IPS DF 6.9 (cell line): ENCODE measurements at places on chromosomes 3 and 15.

DNA sequence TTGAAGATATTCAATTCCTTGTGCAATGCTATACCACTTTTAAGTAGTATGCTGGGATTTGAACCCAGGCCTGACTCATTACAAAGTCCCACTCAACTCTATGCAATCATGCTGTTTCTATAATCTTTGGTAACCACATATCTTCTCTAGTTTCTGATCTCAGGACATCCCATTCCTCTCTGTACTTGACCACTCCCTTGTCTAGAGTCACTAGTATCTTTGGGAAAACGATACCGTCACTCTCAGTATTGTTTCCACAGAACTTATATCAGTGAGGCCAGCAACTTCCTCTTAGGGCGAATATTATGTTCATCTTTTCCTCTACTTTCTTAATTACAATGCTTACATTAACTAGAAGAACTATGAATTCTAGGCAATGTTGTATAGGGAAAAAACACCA, 137.3 kb upstream of the TSPAN3 start:
- DNase-seq: no peak

DNA sequence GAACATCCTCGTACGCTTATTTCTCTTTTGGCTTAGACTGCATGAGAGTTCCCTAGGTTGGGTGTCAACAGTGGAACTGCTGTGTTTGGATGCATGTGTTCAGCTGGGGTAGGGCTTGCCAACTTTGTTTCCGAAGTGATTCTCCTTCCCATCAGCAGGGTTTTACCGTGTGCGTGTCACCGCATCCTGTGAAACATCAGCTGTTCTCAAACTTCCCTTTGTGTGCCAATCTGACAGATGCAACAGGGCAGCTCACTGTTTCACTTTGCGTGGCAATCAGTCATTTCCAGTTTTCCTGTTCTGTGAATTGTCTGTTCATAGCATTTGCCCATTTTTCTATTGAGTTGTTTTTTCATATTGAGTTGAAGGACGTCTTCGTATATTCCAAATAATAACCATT, 218.8 kb downstream of the VPS13C start:
- DNase-seq: no peak

DNA sequence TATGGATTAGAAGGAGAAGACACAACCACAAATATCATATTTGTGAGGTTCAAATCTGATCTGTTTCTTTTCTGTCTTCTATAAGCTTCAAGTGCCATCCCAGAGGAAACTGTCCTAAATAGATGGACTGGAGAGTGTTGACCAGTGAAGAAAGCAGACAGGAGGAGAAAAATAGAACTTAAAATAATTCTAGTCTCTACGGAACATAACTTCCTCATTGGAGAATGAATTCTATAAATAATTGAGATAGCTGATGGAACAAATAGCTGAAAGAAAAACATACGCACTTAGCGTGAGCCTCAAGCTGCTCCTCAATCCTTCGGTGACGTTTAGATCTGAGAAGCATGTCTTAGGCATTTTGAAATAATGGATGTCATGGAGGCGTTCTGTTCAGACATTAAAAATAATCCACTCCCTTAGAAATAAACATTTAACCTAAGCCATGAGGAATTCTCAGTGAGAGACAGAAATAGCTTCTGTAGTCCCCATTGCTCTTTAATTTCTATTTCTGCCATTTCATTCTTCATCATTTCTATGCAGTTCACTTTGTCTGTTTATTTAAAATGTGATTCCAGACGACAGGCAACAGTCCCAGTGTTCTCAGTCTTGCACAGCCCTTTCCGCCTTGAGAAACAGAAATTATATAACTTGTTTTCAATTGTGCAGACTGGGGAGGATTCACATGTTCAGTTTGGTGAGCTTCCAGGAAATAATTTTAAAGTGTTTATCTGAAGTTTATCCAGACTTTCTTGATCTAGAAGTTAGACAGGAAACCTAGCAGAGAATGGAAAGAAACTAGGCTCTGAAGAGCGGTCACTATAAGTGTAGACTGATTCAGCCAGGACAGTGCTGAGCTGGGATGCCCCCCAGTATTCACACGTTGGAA, 97.3 kb downstream of the NR1D2 start:
- no peak for DNase-seq

- DNase-seq: no peak
Observed at GRCh38 chr3:63927422-63928280, 15.5 kb upstream of the SCAANT1 start.

- no peak for DNase-seq
Observed at GRCh38 chr3:162586591-162586990, 1090.0 kb downstream of the OTOL1 start.

- no peak for DNase-seq
Observed at GRCh38 chr15:67085237-67085817, 19.9 kb downstream of the SMAD3 start.

- no peak for DNase-seq
Observed at GRCh38 chr15:101530224-101530958, 40.9 kb upstream of the PCSK6 start.

DNA sequence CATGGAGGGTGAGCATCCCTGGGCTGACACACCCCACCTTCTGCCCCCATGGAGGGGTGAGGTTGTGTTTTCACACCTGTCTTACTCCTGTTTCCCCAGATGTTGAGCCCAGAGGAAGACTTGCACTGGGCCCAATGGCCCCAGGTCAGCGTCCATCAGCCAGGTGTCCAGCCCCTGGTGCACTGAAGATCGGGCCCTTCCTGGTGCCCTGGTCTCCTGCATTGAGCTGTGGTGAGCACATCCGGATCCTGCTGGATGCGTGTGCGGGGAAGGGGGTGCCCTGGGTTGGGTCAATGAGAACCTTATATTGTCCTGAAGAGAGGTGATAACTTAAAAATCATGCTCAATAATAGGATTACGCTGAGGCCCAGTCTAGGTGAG, 227.3 kb downstream of the SNRPN start:
- DNase-seq: no peak

- no peak for DNase-seq
Observed at GRCh38 chr15:73308305-73308704, 60.5 kb downstream of the HCN4 start.

GRCh38 chr3:160869825-160870224, 113.8 kb downstream of the PPM1L start:
- no peak for DNase-seq

GRCh38 chr3:72663429-72663828, 184.8 kb downstream of the SHQ1 start:
- no peak for DNase-seq

DNA sequence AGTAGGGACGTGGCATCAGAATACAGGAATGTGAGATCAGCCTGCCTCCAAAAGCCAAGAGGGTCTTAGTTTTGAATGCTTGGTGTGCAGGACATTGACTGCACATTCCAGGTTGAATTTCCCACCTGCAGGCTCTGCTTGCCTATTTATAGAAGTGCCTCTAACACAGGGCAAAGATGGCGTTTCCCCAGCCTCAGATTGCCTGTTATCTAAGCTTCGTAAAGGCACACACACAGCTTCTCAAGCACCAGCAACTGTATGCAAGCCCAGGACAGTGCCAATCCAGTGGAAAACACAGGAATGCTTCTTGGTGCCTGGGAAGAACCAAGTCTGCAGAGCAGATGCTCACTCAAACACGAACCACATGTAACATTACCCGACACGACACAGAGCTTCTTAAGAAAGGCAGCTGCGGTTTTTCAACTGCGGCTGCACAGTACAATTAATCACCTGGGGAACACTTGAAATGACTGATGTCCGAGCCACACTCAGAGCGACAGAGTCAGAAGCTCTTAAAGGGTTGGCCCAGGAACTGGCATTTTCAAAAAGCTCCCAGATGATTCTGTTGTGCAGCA, 90.0 kb upstream of the ANKRD34C start:
- no peak for DNase-seq

DNA sequence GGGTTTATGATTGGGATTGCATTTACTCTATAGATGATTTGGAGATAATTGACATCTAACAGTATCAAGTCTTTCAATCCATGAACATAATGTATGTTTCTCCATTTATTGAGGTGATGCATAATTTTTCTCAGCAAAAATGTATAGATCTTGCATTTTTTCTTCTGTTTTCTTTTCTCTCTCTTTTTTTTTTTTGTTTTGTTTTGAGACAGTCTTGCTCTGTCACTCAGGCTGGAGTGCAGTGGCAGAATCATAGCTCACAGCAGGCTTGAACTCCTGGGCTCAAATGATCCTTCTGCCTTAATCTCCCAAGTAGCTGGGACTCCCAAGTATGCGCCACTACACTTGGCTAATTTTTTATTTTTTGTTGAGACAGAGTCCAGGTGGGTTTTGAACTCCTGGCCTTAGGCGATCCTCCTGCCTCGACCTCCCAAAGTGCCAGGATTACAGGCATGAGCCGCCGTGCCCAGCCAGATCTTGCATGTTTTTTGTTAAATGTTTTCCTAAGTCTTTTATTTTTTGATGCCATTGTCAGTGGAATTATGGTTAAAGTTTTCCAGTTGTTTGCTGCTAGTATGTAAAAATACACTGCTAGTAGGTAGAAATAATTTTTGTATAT, 3.1 kb downstream of the LMLN start:
- DNase-seq: no peak

- DNase-seq: no peak
Observed at GRCh38 chr3:37223141-37223558, 48.8 kb upstream of the LRRFIP2 start.

GRCh38 chr3:140189976-140190375, 255.0 kb downstream of the CLSTN2 start:
- no peak for DNase-seq

DNA sequence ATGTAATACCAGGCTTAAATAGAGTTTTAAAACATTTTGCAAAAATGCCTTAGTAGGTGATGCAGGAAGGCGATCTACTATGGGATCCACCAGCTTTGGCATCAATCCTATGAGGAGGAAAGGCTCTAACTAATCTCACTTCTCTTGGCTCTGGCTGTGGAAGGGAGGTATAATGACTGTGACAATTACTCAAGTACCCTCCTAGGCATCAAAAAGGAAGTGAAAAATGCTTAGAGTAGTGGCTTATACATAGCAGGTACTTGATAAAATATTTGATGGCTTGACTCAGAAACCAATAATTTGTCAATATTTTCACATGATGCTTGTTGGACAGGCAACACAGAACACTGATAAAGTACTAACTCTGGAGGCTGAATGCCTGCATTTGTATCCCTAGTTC, 34.1 kb upstream of the SERPINI2 start:
- no peak for DNase-seq

DNA sequence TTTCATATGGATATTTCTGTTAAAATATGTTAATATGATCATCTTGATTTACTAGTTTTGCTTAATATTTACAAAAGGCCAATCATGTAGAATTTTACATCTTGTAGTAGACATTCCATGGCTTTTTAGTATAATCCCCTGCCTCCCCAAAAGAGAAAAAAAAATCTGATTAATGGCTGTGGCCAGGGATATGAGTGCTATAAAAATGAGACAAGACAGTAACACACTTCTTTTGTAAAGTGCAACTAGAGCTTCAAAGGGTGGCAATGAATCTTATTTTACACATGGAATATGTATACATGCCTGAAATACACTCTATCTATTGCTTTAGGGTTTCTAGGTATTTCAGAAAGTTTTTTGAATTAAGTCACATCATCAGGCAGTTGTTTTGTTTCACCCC, 112.2 kb upstream of the NANOGP8 start:
- DNase-seq: no peak

GRCh38 chr3:126287536-126288241, 69.5 kb downstream of the KLF15 start:
- DNase-seq: no peak

GRCh38 chr3:100163787-100164186, 49.5 kb upstream of the FILIP1L start:
- no peak for DNase-seq

- peak; percentile 20 for DNase-seq
Observed at GRCh38 chr3:66253790-66254620, 33.2 kb downstream of the SLC25A26 start.

DNA sequence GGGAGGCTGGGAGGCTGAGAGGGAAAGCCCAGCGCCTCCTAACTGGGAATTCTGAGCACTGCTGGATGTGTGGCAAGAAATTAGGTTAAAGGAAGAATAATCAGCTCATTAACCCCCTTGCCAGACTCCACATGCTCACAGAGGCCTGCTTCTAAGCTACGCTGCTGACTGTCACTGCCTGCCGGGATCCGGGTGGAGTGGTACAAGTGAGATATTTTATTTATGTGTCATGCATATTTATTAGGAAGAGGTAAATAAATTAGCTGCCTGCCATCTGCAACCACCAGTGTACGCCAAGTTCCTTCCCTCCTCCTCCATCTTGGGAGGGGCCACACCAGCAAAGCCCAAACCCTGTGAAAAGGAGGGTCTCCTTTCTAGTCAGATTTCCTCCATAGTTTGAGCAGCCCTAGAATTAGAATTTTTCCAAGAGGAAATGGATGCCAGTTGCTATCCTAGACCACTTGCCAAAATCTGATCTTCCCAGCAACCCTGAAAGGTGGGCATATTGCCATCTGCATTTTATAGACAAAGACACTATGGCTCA, 43.5 kb upstream of the GRIP2 start:
- DNase-seq: no peak

GRCh38 chr3:184937611-184938010, 125.6 kb downstream of the VPS8 start:
- no peak for DNase-seq

GRCh38 chr3:43691120-43691995, 620 bp downstream of the ABHD5 start:
- peak; percentile 35 for DNase-seq

DNA sequence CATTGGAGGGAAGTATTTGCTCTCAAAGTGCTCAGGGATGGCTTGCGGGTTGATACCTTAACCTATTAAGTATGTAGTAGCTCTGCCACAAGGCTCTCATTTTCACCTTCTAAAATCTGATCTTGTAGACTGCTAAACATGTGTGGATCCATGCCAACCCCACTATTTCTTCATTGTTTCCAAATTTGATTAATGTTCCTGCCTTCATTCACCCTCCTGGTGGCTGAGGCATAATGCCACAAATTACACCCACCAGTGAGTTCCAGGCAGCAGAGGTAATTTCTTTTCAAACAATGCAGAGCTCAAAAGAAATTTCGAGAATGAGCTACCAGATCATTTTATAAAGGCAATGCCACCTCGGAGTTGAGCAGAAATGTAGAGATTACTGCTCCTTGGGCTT, 71.0 kb downstream of the EDEM1 start:
- no peak for DNase-seq

DNA sequence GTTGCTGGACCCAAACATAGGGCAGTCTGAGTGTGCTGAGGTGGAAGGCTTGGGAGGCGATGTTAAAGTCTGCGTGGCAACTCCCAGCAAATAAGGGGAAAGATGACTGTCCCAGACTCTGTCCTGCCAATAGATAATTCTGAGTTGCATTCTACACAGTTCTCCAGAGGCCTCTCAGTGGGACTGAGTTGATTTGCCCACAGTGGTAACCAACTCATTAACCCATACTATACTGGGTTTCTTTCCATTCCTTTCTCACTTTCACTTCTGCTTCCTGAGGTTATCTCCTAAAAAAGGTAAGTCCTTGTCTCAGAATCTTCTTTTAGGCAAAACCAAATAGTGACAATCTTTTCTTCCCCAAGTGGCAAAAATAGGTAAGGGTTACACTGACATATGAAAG, 549.9 kb upstream of the DPPA4 start:
- no peak for DNase-seq

GRCh38 chr3:58299839-58300516, 6.1 kb upstream of the RPP14 start:
- DNase-seq: no peak

- DNase-seq: no peak
Observed at GRCh38 chr3:196121066-196121465, 39.2 kb upstream of the TFRC start.
